ENCODE measurements at places on chromosomes 1 and 21.
A peak's percentile ranks its signal among the peaks of the same experiment; 100 is the strongest.

GRCh38 chr1:15485636-15486035, 9.7 kb downstream of the CELA2B start:
- H3K4me1 ChIP-seq = no peaks in the 10 kb centered on the region
- H3K27me3 ChIP-seq = no peaks in the 10 kb centered on the region
- no peak overlapping the region for H3K27ac ChIP-seq
- no peak for DNase-seq
- no peaks in the 10 kb centered on the region for H3K36me3 ChIP-seq

DNA sequence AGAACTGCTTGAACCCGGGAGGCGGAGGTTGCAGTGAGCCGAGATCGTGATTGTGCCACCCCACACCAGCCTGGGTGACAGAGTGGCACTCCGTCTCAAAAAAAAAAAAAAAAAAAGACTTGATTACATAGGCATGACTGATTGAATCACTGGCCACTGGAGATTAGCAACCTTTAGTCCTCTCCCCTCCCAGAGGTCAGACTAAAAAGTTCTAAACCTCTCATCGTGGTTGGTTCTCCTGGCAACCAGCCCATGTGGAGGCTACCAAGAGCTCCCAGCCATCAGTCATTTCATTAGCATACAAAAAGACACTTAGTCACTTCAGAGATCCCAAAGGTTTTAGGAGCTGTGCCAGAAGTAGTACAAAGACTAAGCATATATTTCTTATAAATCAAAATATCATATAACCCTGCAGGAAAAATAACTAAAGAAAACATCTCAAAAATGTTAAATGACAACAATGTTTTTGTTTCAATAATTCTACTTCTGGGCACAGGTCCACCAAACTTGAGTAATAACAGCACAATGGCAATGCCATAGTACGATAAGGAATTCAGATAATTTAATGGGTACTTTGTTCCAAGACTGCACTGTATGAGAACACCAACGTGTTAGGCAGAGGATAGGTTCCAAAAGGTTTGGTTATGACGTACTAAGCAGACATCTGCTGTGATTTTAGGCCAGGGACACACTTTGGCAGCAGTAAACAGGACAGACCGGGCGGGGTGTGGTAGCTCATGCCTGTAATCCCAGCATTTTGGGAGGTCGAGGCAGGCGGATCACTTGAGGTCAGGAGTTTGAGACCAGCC, 18.1 kb downstream of the USP48 start:
- peaks cover 7% of the 10 kb centered on the region for H3K4me1 ChIP-seq
- H3K27me3 ChIP-seq = no peaks in the 10 kb centered on the region
- H3K27ac ChIP-seq = peak overlapping the region; percentile 36
- peak; percentile 96 for DNase-seq

GRCh38 chr1:223717695-223718363, 5.5 kb downstream of the CAPN2 start:
- DNase-seq = peak; percentile 63
- no peak overlapping the region for H3K4me3 ChIP-seq
- H3K4me1 ChIP-seq = peaks cover 15% of the 10 kb centered on the region
- no peaks in the 10 kb centered on the region for H3K36me3 ChIP-seq

- H3K36me3 ChIP-seq = no peaks in the 10 kb centered on the region
- no peaks in the 10 kb centered on the region for H3K27me3 ChIP-seq
- no peak overlapping the region for H3K4me3 ChIP-seq
- DNase-seq = no peak
- no peak overlapping the region for H3K27ac ChIP-seq
- no peaks in the 10 kb centered on the region for H3K4me1 ChIP-seq
Observed at GRCh38 chr1:197559244-197559643, 216.0 kb downstream of the DENND1B start.

DNA sequence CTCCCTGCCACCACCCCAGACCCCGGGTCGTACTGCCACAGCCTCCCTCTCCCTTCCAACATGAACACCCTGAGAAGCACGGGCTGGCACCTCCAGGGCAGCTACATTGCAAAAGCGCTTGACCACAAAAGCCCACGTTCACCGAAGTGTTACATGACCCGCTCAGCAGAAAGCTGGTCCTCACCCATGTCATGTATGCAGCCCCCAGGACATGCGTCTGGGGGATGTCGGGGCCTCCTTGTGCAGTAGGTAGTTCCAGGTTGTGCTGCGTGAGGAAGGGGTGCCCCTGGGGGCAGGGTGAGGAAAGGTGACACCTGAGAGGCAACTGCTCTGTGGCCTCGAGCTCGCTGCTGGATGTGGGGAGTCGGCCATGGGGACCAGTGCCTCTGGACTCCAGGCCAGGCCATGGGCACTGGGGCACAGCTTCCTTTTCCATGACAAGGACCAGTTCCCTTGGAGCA, 102.0 kb upstream of the C1orf174 start:
- DNase-seq = no peak
- H3K27me3 ChIP-seq = no peaks in the 10 kb centered on the region
- H3K27ac ChIP-seq = no peak overlapping the region
- no peak overlapping the region for H3K4me3 ChIP-seq
- H3K36me3 ChIP-seq = no peaks in the 10 kb centered on the region

DNA sequence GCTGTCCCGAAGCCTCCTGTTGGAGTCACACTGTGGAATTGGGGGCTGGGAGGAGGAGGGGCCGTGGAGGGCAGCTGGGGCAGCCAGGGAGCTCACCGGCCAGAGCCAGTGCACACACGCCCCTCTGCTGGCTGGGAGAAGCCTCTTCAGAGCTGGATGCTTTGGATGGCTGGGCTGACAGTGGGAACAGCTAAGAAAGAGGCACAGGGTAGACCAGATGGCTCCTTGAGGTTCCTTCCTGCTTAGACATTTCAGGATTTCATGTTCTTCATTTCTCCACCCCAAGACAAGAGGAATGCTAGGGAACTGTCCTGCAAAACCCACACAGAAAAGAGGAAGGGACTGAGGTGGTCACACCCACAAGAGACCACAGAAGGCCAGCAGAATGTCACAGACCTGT, 254.8 kb upstream of the VAMP3 start:
- H3K27me3 ChIP-seq = no peaks in the 10 kb centered on the region
- no peaks in the 10 kb centered on the region for H3K36me3 ChIP-seq
- H3K4me1 ChIP-seq = no peaks in the 10 kb centered on the region
- H3K4me3 ChIP-seq = no peak overlapping the region

GRCh38 chr1:160838888-160839287, 23.8 kb downstream of the CD244 start:
- H3K4me3 ChIP-seq = no peak overlapping the region
- no peaks in the 10 kb centered on the region for H3K36me3 ChIP-seq
- H3K27ac ChIP-seq = no peak overlapping the region
- no peaks in the 10 kb centered on the region for H3K27me3 ChIP-seq

DNA sequence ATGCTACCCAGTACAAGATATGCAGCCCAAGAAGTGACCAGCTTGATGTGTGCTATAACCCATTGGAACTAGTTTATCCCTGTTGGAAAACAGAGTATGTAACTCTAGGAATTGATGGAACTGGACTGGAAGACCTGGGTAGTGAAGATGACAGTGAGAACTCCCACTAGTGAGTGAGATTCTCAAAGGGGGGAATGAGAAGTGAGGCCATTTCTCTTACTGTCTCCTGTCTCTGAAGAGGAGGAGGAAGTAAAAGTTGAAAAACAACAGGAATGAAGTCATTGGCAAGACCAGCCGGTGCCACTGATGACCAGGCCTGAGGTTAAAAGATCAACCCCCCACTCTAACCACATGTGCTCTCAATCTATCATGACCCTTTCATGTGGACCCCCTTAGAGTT, 20.9 kb downstream of the PLA2G2F start:
- H3K27me3 ChIP-seq = no peaks in the 10 kb centered on the region
- no peak overlapping the region for H3K27ac ChIP-seq
- DNase-seq = no peak
- no peak overlapping the region for H3K4me3 ChIP-seq
- H3K36me3 ChIP-seq = no peaks in the 10 kb centered on the region

- DNase-seq = peak; percentile 22
- no peaks in the 10 kb centered on the region for H3K27me3 ChIP-seq
- H3K4me1 ChIP-seq = no peaks in the 10 kb centered on the region
- no peak overlapping the region for H3K27ac ChIP-seq
- H3K4me3 ChIP-seq = no peak overlapping the region
- H3K36me3 ChIP-seq = no peaks in the 10 kb centered on the region
Observed at GRCh38 chr1:28412731-28413130, 43.2 kb downstream of the PHACTR4 start.

- no peaks in the 10 kb centered on the region for H3K36me3 ChIP-seq
- H3K4me1 ChIP-seq = peaks cover 5% of the 10 kb centered on the region
- H3K27ac ChIP-seq = no peak overlapping the region
- no peak for DNase-seq
- no peak overlapping the region for H3K4me3 ChIP-seq
Observed at GRCh38 chr1:183218027-183218618, 32.1 kb downstream of the LAMC2 start.

DNA sequence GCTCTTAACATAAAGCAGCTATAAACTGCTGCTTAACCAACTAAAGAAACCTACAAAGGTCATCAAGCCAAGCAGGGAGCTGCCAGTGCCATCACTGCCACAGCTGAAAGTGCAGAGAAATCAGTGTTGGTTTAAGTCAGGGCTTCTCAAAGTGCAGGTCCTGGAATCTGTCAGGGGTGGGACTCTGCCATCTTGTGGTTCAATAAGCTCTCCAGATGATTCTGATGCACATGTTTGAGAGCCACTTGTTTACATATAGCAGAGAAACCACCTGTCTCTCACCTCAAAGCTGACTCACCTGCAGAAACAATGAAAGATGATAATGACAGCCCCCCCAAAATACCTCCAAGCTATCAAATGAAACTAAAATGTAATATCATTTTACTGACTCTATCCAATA, 49.3 kb downstream of the SH3GLB1 start:
- no peak overlapping the region for H3K27ac ChIP-seq
- peak; percentile 65 for DNase-seq
- H3K4me1 ChIP-seq = peaks cover 16% of the 10 kb centered on the region
- H3K27me3 ChIP-seq = no peaks in the 10 kb centered on the region

GRCh38 chr1:33296824-33297223, 24.1 kb downstream of the A3GALT2 start:
- no peak for DNase-seq
- no peaks in the 10 kb centered on the region for H3K4me1 ChIP-seq
- peaks cover 4% of the 10 kb centered on the region for H3K36me3 ChIP-seq
- H3K27ac ChIP-seq = no peak overlapping the region

GRCh38 chr1:67269061-67269460, 38.6 kb upstream of the IL12RB2 start:
- no peak for DNase-seq
- H3K36me3 ChIP-seq = no peaks in the 10 kb centered on the region
- no peak overlapping the region for H3K4me3 ChIP-seq
- H3K27me3 ChIP-seq = no peaks in the 10 kb centered on the region

GRCh38 chr1:111660204-111661150, 40.9 kb downstream of the RAP1A start:
- no peak overlapping the region for H3K4me3 ChIP-seq
- H3K27ac ChIP-seq = no peak overlapping the region
- H3K4me1 ChIP-seq = no peaks in the 10 kb centered on the region
- no peaks in the 10 kb centered on the region for H3K36me3 ChIP-seq
